ENCODE measurements at places on chromosomes 7 and 10.

DNA sequence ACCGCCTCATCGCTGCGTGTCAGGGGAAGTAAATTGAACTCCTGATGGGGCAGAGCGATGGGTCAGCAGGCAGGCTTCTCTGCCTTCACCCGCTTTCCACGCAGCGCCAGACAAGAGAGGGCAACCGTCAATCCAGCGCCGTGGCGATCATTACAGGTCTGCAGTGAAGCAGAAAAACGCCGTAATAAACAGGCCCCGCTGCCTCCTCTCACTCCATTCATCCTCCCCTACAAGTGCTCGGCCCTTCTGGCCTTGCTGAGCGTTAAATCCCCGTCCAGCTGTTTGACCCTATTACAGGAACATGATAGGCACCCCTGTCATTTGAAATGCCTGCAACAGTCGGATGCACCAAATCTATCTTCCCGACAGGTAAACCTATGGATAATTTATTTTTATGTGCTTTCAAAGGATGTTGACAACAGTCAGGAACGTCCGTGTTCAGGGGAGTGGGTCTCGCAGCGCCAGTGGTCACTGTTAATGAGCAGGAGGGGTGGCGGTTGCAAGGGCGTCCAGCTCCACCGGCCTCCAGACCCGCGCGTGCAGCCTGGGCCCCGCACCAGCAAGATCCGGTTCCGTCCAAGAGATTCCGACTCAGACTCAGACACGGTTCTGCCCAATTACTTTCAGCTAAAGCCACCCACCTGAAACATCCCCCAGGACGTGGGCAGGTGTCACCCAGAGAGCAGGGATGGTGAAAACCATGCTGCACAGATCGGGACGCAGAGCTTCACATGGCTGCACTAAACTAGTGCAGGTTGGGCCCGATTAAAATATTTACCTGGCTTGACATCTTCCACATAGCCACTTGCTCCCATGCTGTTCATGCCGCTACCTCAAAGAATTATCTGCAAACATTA is 508.0 kb upstream of the MGMT start:
- no peak for DNase-seq

DNA sequence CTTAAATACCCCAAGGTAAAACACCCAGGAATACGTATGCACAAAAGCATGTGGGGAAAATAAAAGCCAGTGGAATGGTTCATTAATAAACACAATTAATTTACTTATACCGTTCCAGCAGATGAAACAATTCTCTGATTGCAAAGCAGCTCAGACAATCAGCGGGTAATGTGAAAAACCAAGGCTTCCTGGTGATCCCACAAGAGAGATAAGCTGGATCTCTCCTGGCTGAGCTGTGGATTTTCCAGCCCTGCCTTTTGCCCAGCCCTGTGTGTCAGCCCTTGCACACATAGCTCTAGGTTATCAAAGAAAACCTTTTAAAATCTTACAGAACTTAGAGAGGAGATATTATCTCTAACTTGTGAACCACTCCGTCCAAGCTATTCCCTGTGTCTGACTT is 1010.7 kb upstream of the AUTS2 start:
- DNase-seq = no peak

GRCh38 chr7:7569615-7570014 is 2.9 kb downstream of the MIOS start:
- peak; percentile 61 for DNase-seq

DNA sequence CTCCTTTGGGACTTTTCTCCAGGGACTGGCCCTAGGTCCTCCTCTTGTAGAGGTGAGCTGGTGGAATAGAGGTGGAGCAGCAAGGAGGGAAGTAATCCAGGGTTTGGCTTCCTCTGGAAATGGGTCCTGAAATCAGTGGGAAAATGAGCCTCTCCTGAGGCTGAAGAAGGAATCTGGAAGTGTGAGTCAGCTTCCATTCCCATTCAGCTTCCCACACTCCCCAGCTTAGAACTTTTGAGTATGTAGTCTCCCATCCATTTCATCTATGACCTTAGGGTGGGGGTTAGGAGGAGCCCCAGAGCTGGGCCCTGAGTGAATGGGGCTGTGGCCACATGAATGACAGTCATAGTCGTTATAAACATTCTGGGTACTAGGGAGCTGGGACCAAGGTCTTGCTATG is 17.7 kb downstream of the LDB1 start:
- DNase-seq = no peak

DNA sequence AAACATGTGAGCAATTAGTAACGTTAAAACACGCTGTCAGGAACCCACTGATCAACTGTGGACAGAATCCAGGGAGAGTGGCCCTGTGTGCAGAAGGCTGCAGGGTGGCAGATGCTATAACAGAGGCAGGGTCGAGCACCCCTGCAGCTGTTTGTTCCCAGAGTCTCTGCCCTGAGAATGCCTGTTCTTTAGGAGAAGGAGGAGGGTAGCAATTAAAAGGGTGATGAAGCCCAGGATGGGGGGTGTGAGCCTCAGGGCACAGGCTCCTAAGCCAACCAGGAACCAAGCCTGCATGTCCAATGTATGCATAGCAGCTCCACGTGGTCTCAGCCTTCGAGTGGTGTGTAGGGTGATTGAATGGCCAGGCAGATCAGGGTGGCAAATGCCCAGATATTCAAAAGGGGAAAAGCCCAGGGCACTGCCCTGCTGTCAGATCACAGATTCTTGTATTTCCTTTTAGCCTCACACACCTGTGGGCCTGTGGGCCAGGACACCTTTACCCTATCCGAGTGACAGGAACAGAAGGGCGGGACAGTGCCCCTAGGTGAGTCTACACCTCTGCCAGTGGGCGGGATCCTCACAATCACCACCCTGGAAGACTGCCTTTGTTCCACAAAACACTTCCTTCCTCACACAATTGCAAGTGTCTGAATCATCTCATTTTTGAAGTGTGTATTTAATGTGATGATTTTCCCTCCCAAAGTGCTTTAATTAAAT is 7.3 kb downstream of the WDFY4 start:
- DNase-seq = no peak

- no peak for DNase-seq
Observed at GRCh38 chr7:155138204-155138603, 68.1 kb downstream of the HTR5A start.
